ENCODE measurements at places on chromosomes 7 and 10. TPM values are rescaled to one million over a fixed set of nuclear protein-coding genes. Genes with fewer than 3 reads are reported as not detected.

The FAM25G gene
- not detected for total RNA-seq

The SHOC2 gene
- total RNA-seq, result 42.7 TPM

The GGCT gene
- total RNA-seq, result 18.2 TPM

The VWC2 gene
- total RNA-seq, result 9.3 TPM

The TRIM73 gene
- total RNA-seq, result 1.3 TPM

The TBX20 gene
- 193 TPM for total RNA-seq

The TAS2R4 gene
- 0.20 TPM for total RNA-seq

The PALD1 gene
- total RNA-seq, result 5.2 TPM

The STN1 gene
- 33.2 TPM for total RNA-seq

The PLXNA4 gene
- total RNA-seq, result 19.2 TPM

The CCDC146 gene
- total RNA-seq, result 11.0 TPM

The STEAP1B gene
- 0.69 TPM for total RNA-seq

The CTTNBP2 gene
- 0.77 TPM for total RNA-seq

The CTNNA3 gene
- 130 TPM for total RNA-seq

The WDR86 gene
- total RNA-seq, result 0.37 TPM

The AKR1C8 gene
- total RNA-seq, result 0.25 TPM

The SLC39A12 gene
- not detected for total RNA-seq

The HOXA9 gene
- total RNA-seq, result not detected

The SFTPA1 gene
- 0.17 TPM for total RNA-seq

The SH2D4B gene
- total RNA-seq, result not detected

The CALML3 gene
- total RNA-seq, result not detected

The IL15RA gene
- 7.0 TPM for total RNA-seq

The MMRN2 gene
- total RNA-seq, result 31.3 TPM

The FKBP6 gene
- not detected for total RNA-seq

The PTPRZ1 gene
- 0.72 TPM for total RNA-seq

The VSTM2A gene
- not detected for total RNA-seq

The CACNA2D1 gene
- total RNA-seq, result 48.1 TPM

The ATRNL1 gene
- 1.6 TPM for total RNA-seq

The ANXA8L1 gene
- total RNA-seq, result 1.2 TPM

Data from left ventricle myocardium superior (tissue), 1 donor.